ENCODE measurements at places on chromosomes 3 and 15.

DNA sequence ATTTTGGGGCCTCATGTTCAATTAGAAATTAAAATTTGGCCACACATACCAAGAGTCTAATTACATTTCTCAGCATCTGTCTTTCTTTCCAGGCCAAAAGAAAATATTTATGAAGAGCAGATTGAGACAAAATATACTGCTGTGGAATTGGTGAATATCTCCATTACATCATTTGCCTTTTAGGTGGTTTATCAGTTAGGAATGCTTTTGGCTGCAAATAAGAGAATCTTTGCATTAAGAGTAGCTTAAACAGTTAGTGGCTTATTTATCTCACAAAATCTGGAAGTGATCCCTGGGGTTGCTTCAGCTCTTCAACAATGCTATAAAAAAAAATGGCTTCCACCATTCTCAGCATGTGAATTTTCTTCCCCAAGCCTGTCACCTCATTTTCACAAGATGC lies 308.7 kb downstream of the MAGI1 start:
- no peak for DNase-seq

GRCh38 chr15:99305761-99306505 lies 54.7 kb downstream of the LRRC28 start:
- DNase-seq: no peak

GRCh38 chr3:167992381-167992780 lies 103.3 kb downstream of the GOLIM4 start:
- DNase-seq: no peak

- no peak for DNase-seq
Observed at GRCh38 chr15:79977431-79978054, 6.5 kb upstream of the BCL2A1 start.

DNA sequence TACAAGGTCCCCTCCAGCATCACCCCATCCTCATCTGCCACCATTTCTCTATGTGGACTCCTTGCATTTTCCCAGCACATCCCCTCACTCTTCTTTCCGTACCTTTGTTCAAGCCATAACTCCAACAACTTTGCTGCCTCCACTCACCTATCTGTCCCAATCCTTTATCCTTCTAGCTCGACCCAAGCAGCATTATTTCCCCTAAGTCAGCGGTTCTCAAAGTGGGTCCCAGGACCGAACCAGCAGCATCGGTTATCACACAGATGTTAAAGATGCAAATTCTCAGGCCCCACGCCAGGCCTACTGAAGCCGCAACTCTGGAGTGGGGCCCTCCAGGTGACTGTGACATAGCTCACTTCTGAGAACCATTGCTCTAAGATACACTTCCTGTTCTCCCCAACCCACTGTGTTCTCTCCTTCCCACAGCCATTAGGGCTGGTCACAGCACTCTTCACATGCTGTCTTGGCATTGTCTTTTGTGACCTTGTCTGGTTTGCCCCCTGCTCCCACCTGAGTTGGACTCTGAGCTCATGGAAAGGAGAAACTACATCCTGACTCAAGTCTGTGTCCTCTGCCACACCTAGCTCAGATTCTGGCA lies 56.2 kb downstream of the AAGAB start:
- DNase-seq: no peak

DNA sequence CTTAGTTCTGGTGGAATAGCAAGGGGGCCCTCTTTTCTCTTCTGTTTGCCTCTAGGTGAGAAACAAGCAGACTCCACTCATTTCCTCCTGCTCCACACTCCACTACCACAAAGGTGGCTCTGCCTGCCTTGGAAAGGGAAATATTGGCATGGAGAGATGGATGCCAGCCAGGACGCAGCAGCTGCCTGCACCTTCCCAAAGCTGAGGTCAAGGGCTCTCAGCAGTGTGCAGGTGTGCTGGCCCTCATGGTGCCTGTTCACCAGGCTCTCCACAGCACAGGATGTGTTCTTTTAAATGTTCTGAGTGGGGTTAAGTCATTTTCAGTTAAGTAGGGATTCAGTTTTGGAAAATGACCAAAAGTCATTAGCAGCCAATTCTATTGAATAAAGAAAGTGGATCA lies 211.2 kb upstream of the STRIT1 start:
- no peak for DNase-seq

DNA sequence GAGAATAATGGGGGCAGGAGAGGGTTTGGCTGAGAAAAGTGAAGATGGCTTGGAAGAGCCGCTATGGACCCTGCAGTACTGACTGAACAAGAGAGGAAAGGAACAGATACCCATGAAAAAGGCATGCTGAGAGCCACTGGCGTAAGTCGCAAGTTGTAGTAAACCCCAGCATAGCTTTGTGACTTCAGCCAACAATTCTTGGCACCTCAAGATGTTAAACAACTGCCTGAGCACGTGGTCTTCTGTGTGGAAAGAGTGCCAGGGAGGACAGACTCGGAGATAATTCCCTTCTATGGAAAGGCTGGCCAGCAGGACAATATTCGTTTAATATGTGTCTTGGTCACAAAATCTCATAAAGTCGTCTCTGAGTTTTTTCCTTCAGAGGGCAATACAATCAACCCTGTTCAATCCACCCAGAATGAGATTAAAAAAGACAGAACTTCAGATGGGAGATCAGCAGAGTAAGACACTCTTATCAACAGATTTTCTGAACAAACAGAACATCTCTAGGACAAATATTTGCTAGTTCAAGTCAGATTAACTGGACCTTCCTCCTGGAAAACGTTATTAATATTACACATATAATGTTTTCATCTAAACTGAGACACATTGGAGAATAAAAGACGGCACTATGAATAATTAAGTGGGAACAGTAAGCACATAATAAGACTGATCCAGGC lies 49.2 kb downstream of the NEK10 start:
- DNase-seq: no peak

GRCh38 chr15:39447881-39448280 lies 133.0 kb upstream of the THBS1 start:
- no peak for DNase-seq

DNA sequence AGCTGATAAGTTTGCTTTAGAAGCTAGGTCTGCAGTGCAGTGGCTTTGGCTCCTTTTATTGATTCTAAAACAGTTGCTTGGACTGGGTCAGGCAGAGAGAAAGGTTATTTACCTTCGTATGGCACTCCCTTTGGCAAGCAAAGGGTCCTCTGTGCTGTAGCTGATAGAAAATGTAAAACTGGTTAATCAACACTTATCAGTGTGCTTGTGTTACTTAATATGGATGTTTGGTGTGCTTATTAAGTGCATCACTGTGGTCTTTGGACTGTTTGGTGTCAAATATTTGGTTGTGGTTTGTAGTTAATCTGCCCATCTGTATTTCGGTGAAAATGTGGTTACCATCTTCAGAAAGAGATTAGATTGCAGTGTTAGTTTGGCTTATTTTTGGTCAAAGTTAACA lies 16.0 kb downstream of the UBE2E2 start:
- DNase-seq: no peak

All from hypothalamus (tissue), 51 donors.